ENCODE measurements at places on chromosomes 7 and 10.

DNA sequence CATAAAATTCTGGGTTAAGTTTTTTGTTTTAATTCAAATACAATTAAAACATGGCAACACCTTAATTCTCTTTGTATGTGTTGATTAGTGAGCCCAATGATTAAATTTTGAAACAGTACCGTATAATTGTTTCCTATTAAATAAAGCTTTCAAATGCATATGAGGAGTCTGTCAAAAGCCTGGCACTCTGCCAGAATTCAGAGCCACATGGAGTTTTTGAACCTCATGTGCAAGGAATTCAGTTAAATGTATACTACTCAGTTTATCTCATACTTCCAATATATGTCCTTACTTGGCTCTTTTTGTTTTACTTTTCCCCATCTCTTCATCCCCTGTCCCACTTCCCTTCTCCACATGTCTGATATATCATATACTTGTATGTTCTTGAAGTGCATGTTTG is 165.6 kb upstream of the FAM3C start:
- DNase-seq, result no peak

DNA sequence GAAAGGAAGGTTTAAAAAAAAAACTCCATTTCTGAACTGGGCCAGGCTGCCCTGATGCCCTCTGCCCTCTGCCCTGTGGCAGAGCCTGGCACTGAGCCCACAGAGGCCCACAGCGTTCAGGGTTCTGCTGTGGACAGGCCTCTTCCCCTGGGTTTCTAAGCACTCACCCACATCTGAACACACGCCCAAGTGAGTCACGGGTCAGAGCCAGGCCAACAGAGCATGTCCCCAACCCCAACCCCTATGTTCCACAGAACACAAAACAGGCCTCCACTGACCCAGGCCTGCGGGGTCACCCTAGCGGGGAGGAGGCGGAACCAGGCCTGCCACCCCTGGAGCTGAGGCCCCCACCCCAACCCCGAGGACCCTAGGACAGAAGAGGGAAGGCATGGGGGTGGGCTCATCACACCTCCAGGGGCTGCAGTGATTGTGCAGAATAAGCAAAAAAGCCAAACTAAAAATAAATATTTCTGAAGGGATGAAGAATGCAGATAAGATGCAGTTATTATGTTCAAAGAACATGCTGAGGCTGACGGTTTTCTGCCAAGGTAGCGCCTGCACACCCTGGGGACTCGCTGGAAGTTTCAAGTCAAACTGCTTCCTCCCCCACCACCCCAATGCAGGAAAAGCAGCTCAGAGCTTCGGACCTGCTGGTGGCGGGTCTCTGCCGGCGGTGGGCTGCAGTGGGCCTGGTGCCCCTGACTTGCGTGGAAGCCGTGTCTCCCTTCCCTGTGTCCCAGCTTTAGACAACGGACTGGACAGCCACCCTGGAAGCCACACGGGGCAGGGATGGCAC is 5.4 kb downstream of the WDR86 start:
- peak; percentile 20 for DNase-seq

DNA sequence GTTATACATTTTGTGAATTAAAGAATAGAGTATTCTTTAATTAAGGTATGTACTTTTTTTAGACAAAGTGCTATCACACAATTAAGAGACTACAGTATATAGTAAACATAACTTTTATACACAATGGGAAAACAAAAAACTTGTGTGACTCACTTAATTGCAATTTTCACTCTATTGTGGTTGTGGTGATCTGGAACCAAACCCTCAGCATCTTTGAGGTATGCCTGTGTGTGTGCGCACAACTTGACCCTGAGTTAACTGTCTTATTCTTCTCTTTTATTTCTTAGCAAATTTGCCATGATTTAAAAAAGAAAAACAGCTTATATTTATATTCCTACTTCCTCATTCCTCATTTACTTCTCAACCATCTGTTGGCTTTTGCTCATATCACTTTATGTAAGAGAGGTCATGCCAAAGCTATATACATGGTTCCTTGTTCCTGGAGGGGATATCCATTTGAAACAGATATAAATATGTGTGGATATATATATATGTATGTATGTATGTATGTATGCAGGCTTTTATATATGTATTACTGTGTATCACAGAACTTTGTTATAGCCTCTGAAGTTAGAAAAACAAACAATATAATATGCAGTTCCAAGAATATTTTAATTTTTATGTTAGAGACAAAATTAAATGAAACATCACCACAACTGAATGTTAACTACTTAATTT is 259.5 kb upstream of the HGF start:
- no peak for DNase-seq

DNA sequence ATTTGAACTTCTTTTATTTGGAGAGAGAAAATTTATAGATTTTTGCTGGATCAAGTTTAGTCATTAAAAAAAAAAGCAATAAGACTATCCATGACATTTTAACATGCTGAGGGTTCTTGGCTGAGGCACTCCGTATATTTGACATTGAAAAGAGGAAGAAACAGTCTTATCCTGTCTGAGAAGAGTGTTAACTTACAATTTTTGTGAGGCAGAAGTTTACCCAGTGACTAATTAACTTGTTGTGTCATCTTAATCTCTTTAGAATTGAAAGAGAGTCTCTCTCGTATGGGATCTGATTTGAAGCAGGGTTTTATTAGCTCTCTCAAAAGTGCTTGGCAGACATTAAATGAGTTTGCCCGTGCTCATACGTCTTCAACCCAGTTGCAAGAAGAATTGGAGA is 39.3 kb downstream of the SEC23IP start:
- no peak for DNase-seq

DNA sequence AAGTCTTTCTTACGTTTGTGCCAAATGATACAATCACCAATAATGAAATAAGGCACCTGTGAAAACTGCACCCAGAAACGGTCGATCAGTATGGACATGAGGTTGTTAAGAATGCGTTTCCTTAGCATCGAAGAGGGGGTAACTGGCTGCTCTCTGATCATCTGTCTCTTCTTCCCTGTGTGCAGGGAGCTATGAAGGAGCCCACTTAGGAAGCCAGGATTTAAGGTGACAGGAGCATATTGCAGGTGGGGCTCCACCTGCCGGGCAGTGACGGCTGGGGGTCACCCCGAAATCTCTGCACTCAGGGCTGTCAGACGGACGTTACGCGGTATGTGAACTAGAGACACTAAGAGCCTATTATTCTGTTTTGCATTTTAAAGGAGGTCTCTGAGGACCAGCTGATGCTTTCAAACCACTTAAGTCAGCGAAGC is 64.5 kb downstream of the CARD11 start:
- DNase-seq, result no peak

- DNase-seq, result no peak
These were observed 52.0 kb upstream of the ZNRF2 start for GRCh38 chr7:30232391-30232790.

DNA sequence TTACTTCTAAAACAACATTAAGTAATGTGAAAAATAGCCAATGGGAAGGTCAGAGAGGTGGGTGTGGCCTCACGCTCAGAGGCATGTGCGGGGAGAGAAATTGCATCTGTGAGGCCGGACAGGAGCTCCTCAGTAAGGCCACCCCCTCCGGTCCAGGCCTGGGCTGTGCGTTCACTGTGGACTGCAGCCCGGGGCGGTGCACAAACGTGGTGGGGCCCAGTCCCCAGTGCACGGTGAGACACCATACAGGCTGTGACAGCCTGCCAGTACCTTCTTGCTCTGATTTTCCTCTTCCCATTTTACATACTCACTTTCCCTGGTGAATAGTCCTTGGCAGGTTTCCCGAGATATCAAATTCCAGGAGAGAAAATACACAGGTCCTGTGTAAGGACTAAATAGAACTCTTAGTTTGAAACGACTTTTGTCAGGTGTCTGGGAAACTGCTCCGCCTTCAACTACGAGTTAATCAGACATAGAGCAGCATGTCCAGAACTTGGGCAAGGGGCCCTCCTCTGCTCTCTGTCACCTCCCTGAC is 174.1 kb upstream of the MKI67 start:
- no peak for DNase-seq

GRCh38 chr7:106840342-106840741 is 24.7 kb upstream of the PIK3CG start:
- DNase-seq, result no peak

GRCh38 chr10:43108951-43109350 is 29.3 kb upstream of the CSGALNACT2 start:
- no peak for DNase-seq

DNA sequence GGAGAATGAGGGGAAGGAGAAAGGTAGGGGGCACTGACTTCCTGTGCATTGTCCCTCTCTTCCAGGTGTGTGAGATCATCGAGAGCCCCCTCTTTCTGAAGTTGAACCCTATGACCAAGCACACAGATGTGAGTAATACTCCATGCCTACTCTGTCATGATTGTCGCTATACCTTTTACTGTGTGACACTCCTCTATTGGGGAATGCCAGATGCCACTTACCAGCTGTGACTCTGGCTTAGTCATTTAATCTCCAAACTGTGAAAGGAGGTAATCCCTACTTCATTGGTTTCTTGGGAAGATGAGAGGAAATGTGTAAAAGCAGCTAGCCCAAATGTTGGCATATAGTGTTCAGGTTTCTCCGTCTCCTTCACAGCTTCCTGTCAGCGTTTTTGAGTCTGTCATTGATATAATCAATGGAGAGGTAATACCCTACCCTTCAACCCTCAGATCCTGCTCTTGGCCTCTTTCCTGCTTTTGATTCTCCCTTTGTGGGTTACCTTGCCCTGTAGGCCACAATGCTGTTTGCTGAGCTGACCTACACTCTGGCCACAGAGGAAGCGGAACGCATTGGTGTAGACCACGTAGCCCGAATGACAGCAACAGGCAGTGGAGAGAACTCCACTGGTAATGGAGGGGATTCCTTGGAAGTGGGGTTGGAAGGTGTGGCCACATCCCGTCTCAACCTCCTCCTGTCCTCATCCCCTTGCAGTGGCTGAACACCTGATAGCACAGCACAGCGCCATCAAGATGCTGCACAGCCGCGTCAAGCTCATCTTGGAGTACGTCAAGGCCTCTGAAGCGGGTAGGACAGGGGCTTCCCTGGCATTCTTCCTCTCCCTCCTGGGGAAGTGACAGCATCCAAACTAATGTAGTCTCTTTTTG is 2.0 kb downstream of the COPS6 start:
- no peak for DNase-seq

DNA sequence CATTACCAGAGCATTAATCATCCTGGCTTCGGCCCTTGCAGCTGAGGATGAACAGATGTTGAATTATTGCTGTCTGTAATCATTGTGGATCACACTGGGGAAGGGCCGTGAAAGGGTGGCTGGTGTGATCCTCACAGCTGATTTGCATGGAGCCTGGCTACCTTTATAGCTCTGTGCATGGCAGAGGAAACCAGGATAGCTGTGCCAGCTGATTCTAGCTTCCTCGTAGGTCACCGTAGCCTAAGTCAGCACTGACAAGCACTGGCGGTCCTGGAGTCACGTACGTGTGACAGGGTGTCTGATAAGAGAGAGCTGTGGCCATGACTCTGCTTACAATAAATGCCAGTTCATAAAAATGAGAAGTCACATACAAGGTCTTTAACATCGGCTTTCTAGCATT is 76.5 kb downstream of the INSYN2A start:
- no peak for DNase-seq

DNA sequence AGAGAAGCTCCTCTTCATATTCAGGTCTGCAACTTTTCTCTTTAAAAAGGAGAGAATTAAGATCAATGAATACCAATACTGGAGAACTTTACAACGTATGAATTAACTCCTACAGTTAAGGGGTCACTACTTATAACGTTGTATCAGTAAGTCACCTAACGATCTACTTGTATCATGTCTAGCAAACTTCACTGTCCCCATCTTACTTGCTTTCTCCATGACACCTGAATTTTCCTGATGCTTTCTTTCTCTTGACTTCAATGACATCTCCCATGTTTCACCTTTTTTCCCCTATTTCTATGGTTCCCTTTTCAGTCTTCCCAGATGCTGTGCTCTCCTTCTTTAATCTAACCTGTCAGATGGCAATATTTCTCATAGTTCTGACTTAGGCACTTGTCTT is 19.6 kb downstream of the NAMPT start:
- no peak for DNase-seq

GRCh38 chr10:99598781-99599509 is 21.3 kb downstream of the SLC25A28 start:
- DNase-seq, result no peak

- no peak for DNase-seq
These were observed 228.3 kb downstream of the BUB3 start for GRCh38 chr10:123382491-123382890.

- DNase-seq, result no peak
These were observed 106.7 kb upstream of the LAMB4 start for GRCh38 chr7:108236681-108237415.

DNA sequence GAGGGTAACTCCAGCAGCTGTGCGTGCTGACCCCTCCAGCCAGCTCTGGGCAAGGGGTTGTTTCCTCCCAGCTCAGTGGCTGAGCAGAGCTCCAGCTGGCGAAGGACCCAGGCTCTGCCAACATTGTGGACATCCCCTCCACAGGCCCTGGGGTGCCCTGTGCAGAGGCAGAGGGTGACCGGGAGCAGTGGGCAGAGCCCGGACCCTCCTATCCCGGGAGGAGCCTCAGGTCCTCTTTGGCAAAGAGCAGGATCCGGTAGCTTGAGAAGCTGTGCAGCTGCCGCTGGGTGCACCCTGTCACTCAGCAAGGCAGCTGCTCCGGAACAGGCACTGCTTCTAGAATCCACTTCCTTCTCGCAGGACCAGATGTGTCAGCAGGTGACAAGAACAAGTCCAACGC is 175.9 kb downstream of the EBF3 start:
- DNase-seq, result no peak

DNA sequence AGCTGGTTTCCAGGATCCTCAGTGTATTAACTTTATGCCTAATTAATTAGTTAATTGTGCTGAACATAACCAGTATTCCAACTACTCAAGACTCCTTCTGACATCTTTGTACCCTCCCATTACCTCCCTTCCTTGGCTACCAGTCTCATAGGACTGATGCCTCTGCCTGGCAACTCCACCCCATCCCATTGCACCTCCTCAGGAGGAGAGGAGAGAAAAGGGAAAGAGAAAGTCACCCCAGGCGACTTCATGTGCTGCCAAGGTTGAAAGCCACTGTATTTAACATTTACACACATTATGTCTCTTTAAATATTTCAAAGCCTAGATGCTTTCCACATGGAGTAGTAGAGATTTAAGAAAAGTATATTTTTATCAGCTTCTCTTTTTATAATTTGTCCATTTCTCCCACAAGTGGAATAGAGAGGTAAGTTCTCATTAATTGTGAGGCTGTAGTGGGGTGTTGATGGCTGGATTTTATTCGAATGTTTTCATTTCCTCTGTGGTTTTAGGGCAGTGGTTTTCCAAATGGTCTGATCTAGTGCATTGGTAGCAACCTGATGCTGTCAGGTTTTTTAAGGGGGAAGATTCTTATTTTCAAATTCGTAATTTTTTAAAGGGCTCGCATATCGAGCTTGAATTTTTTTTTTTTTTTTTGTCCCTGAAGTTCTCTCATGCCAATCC is 148.0 kb downstream of the BICC1 start:
- DNase-seq, result no peak

GRCh38 chr7:29940199-29940598 is 49.4 kb downstream of the SCRN1 start:
- no peak for DNase-seq

Measured in CD4-positive, alpha-beta T cell treated with Interleukin-2 at 100 ng/mL for 4 hours (primary cell).